Activated naive CD8-positive, alpha-beta T cell treated with anti-CD3 and anti-CD28 coated beads, Interleukin-2, amount 50 U/mL, for 24 hours (primary cell): ENCODE measurements at places on chromosomes 2 and 18.

- DNase-seq = no peak
Measured at GRCh38 chr2:47033102-47033880, 117.7 kb upstream of the MCFD2 start.

- no peak for DNase-seq
Measured at GRCh38 chr2:235046589-235046988, 94.8 kb downstream of the SH3BP4 start.

DNA sequence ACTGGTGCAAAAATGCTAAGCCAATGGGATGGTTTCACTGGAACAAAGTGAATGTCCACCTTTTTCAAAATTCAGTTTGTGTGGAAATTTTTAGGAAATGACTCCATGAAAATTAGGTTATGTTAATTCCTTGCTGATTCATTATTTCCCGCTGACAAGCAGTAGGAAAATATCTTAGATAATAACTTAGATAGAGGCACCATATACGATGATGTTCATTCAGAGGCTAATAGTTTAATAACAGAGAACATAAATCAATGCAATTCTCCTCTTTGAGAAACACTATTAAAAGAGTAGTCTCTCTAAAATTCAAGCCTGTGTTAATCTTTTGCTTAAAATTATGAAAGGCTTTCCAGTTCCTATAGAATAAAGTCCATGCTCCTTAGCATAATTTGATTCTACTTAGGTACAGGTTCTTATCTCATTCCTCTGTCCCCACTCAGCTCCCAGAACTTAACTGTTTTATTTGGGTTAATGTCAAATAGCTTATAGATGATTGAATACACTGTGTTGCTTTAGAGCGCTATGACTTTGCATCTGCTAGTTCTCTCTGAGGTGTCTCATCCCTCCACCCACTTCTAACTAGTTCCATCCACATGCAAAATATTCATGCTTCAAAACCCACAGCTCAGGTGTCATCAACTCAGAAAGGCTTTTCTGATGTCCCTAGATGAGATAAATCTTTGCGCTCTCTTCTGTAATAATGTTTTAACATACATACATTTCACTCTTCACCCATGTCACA, 503.6 kb downstream of the ERBB4 start:
- DNase-seq = no peak

GRCh38 chr2:126971481-126972278, 73.0 kb downstream of the TEX51 start:
- DNase-seq = peak; percentile 76

- peak; percentile 30 for DNase-seq
Measured at GRCh38 chr2:27086724-27087593, at the start of gene KHK. KHK (plus strand) TSS chr2:27086772; CDS start chr2:27087260, 488 bp downstream.
